ENCODE measurements at places on chromosomes 2 and 18. TPM values are rescaled to one million over a fixed set of nuclear protein-coding genes. Genes with fewer than 3 reads are reported as not detected.

Gene OTOS
- not detected for total RNA-seq

Gene USP14
- 16.7 TPM for total RNA-seq

Gene CCDC74A
- total RNA-seq = 12.1 TPM

Gene GPR35
- total RNA-seq = 0.28 TPM

Gene REG1B
- not detected for total RNA-seq

Gene ASTL
- not detected for total RNA-seq

Gene CEBPZ
- 31.9 TPM for total RNA-seq

Gene INPP5D
- 24.9 TPM for total RNA-seq

Gene TUBA3D
- not detected for total RNA-seq

Gene AP1S3
- total RNA-seq = 75.5 TPM

Gene NOSTRIN
- total RNA-seq = 0.42 TPM

Gene SCN2A
- 0.07 TPM for total RNA-seq

Gene FOXD4L1
- total RNA-seq = not detected

Gene BZW1
- 580 TPM for total RNA-seq

Gene TLK1
- 12.1 TPM for total RNA-seq

Gene ALLC
- total RNA-seq = not detected

Gene TEKT4
- not detected for total RNA-seq

Gene SOWAHC
- 53.9 TPM for total RNA-seq

Gene LBX2
- total RNA-seq = 0.56 TPM

Gene HRH4
- 0.07 TPM for total RNA-seq

Gene SELENOI
- total RNA-seq = 35.5 TPM

Gene CD8B2
- total RNA-seq = not detected

Gene OR6B2
- total RNA-seq = not detected

Gene LIMS1
- total RNA-seq = 58.9 TPM

Gene KIAA2012
- not detected for total RNA-seq

Gene CXXC1
- total RNA-seq = 47.6 TPM

Gene CTIF
- total RNA-seq = 11.5 TPM

Gene SH2D6
- not detected for total RNA-seq

Gene EIF2AK2
- 13.1 TPM for total RNA-seq

Gene COLEC11
- not detected for total RNA-seq

Gene DYNAP
- total RNA-seq = not detected

Gene WDR7
- total RNA-seq = 4.4 TPM

Gene TTC21B
- 9.0 TPM for total RNA-seq

Gene ALPI
- not detected for total RNA-seq

Gene FKBP1B
- total RNA-seq = 29.4 TPM

Gene GPBAR1
- not detected for total RNA-seq

Gene INSIG2
- total RNA-seq = 11.8 TPM

Gene TSPYL6
- total RNA-seq = not detected
